Pancreas (tissue), 10 donors: ENCODE measurements at places on chromosomes 12 and 14. TPM values are rescaled to one million over a fixed set of nuclear protein-coding genes. Genes with fewer than 3 reads are reported as not detected.

RPL10L gene
- total RNA-seq: not detected

SYNE3 gene
- total RNA-seq: 2.4 TPM

RNASE2 gene
- 0.28 TPM for total RNA-seq

EML1 gene
- 11.1 TPM for total RNA-seq

CD69 gene
- 0.12 TPM for total RNA-seq

NEUROD4 gene
- total RNA-seq: not detected

FAIM2 gene
- total RNA-seq: 0.94 TPM

IFNG-AS1 gene
- total RNA-seq: not detected

G2E3 gene
- total RNA-seq: 6.5 TPM

ZNF891 gene
- total RNA-seq: 1.6 TPM

KLRG1 gene
- 0.38 TPM for total RNA-seq

ALG10B gene
- 5.1 TPM for total RNA-seq

SYNDIG1L gene
- total RNA-seq: not detected
